ENCODE measurements at places on chromosomes 2 and 18.
A peak's percentile ranks its signal among the peaks of the same experiment; 100 is the strongest.

- no peak overlapping the region for H3K4me3 ChIP-seq
- H3K4me1 ChIP-seq, result peaks cover 2% of the 10 kb centered on the region
- H3K36me3 ChIP-seq, result no peaks in the 10 kb centered on the region
- H3K27me3 ChIP-seq, result peaks cover 3% of the 10 kb centered on the region
- DNase-seq, result no peak
Observed at GRCh38 chr2:118177318-118177717, 89.0 kb downstream of the INSIG2 start.

GRCh38 chr18:13809531-13810255 is 14.3 kb upstream of the MC5R start:
- H3K4me3 ChIP-seq, result no peak overlapping the region
- peaks cover 4% of the 10 kb centered on the region for H3K27me3 ChIP-seq
- H3K4me1 ChIP-seq, result no peaks in the 10 kb centered on the region
- DNase-seq, result no peak
- H3K27ac ChIP-seq, result no peak overlapping the region

GRCh38 chr18:79924814-79925731 is 26.4 kb downstream of the SLC66A2 start:
- DNase-seq, result no peak
- H3K27me3 ChIP-seq, result peaks cover 3% of the 10 kb centered on the region
- peaks cover 15% of the 10 kb centered on the region for H3K36me3 ChIP-seq
- peaks cover 15% of the 10 kb centered on the region for H3K4me1 ChIP-seq

GRCh38 chr2:98498703-98499440 is 54.2 kb downstream of the INPP4A start:
- H3K36me3 ChIP-seq, result peaks cover 21% of the 10 kb centered on the region
- H3K4me1 ChIP-seq, result peaks cover 10% of the 10 kb centered on the region
- no peak for DNase-seq
- H3K27ac ChIP-seq, result peak overlapping the region; percentile 75
- H3K4me3 ChIP-seq, result peak overlapping the region; percentile 3

- no peaks in the 10 kb centered on the region for H3K27me3 ChIP-seq
- DNase-seq, result no peak
- peaks cover 4% of the 10 kb centered on the region for H3K36me3 ChIP-seq
- peaks cover 1% of the 10 kb centered on the region for H3K4me1 ChIP-seq
Observed at GRCh38 chr2:47595687-47596086, 187.3 kb upstream of the MSH6 start.

- H3K36me3 ChIP-seq, result peaks cover 4% of the 10 kb centered on the region
- no peaks in the 10 kb centered on the region for H3K4me1 ChIP-seq
- no peak for DNase-seq
- no peak overlapping the region for H3K4me3 ChIP-seq
- H3K27ac ChIP-seq, result no peak overlapping the region
Observed at GRCh38 chr2:12331698-12332097, 385.0 kb upstream of the TRIB2 start.

DNA sequence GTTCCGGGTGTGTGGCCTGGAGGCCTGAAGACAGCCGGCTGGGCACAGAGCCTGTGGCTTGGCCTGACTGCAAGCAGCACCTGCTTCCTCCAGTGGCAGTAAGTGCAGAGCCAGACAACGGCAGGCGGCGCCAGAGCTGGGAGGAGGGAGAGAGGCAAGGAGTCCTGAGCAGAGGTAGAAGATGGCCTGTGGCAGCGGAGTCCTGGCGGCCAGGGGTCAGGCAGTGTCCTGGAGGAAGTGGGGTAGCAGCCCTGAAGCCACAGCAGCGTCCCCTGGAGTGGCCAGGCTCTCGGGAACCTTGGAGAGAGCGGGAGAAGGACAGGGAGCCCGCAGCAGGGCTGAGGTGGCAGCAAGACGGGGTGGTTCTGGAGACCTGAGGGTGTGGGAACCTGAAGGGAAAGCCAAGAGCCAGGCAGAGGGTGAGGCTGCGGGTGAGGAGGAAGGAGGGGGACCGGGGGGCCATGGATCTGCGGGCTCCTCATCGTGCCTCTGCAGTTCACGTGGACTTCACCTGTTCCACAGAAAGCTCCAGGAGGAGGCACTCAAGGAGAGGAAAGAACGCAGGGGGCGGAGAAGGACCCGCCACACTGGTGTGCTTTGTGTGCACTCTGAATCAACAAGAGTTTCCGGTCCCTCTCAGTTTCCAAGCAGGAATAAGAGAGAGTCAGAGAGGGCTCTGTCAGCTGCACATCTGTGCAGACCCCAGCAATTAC is 85.9 kb downstream of the USP40 start:
- peaks cover 6% of the 10 kb centered on the region for H3K27me3 ChIP-seq
- DNase-seq, result no peak
- H3K27ac ChIP-seq, result no peak overlapping the region
- H3K36me3 ChIP-seq, result peaks cover 10% of the 10 kb centered on the region

- no peak for DNase-seq
- H3K27me3 ChIP-seq, result peaks cover 4% of the 10 kb centered on the region
- H3K4me1 ChIP-seq, result peaks cover 22% of the 10 kb centered on the region
- no peak overlapping the region for H3K4me3 ChIP-seq
- H3K36me3 ChIP-seq, result no peaks in the 10 kb centered on the region
Observed at GRCh38 chr2:10546975-10547391, 98.9 kb upstream of the ODC1 start.

- H3K4me3 ChIP-seq, result no peak overlapping the region
- no peaks in the 10 kb centered on the region for H3K36me3 ChIP-seq
- no peak for DNase-seq
- H3K27me3 ChIP-seq, result no peaks in the 10 kb centered on the region
- H3K27ac ChIP-seq, result no peak overlapping the region
- no peaks in the 10 kb centered on the region for H3K4me1 ChIP-seq
Observed at GRCh38 chr2:66899648-66900047, 464.7 kb downstream of the MEIS1 start.

DNA sequence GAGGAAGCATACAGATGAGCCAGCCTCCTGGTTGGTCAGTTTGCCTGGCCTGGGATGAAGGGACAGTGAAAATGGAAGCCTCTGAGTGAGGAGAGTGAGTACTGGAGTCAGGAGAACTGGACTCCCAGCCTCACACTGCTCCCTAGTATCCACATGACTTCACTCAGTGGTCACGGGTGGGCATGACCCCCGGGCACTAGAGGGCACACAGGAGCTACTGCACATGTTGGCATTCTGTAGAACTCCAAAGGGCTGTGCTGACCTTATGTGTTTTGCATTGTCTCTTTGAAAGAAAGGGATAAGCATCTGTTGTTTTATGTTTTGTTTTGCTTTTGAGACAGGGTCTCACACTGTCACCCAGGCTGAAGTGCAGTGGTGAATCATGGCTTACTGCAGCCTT is 23.7 kb downstream of the NCAPH start:
- no peaks in the 10 kb centered on the region for H3K4me1 ChIP-seq
- H3K36me3 ChIP-seq, result no peaks in the 10 kb centered on the region
- H3K4me3 ChIP-seq, result no peak overlapping the region
- H3K27ac ChIP-seq, result no peak overlapping the region
- DNase-seq, result no peak

- no peak overlapping the region for H3K4me3 ChIP-seq
- no peak overlapping the region for H3K27ac ChIP-seq
- DNase-seq, result no peak
- no peaks in the 10 kb centered on the region for H3K36me3 ChIP-seq
Observed at GRCh38 chr2:165818920-165819319, 24.9 kb upstream of the GALNT3 start.

GRCh38 chr18:46939337-46939963 is 22.0 kb downstream of the KATNAL2 start:
- H3K27ac ChIP-seq, result no peak overlapping the region
- H3K4me3 ChIP-seq, result no peak overlapping the region
- no peaks in the 10 kb centered on the region for H3K4me1 ChIP-seq
- H3K27me3 ChIP-seq, result no peaks in the 10 kb centered on the region
- DNase-seq, result no peak

- H3K36me3 ChIP-seq, result no peaks in the 10 kb centered on the region
- peaks cover 4% of the 10 kb centered on the region for H3K4me1 ChIP-seq
- H3K27me3 ChIP-seq, result no peaks in the 10 kb centered on the region
- H3K4me3 ChIP-seq, result no peak overlapping the region
- DNase-seq, result no peak
Observed at GRCh38 chr2:229249536-229249935, 21.6 kb downstream of the PID1 start.

GRCh38 chr2:232949016-232949415 is 64.0 kb downstream of the NGEF start:
- no peaks in the 10 kb centered on the region for H3K36me3 ChIP-seq
- H3K4me3 ChIP-seq, result no peak overlapping the region
- no peak for DNase-seq
- H3K27ac ChIP-seq, result no peak overlapping the region

GRCh38 chr2:198044777-198045176 is 240.4 kb downstream of the PLCL1 start:
- DNase-seq, result no peak
- no peak overlapping the region for H3K4me3 ChIP-seq
- no peaks in the 10 kb centered on the region for H3K27me3 ChIP-seq
- H3K36me3 ChIP-seq, result no peaks in the 10 kb centered on the region
- no peak overlapping the region for H3K27ac ChIP-seq

DNA sequence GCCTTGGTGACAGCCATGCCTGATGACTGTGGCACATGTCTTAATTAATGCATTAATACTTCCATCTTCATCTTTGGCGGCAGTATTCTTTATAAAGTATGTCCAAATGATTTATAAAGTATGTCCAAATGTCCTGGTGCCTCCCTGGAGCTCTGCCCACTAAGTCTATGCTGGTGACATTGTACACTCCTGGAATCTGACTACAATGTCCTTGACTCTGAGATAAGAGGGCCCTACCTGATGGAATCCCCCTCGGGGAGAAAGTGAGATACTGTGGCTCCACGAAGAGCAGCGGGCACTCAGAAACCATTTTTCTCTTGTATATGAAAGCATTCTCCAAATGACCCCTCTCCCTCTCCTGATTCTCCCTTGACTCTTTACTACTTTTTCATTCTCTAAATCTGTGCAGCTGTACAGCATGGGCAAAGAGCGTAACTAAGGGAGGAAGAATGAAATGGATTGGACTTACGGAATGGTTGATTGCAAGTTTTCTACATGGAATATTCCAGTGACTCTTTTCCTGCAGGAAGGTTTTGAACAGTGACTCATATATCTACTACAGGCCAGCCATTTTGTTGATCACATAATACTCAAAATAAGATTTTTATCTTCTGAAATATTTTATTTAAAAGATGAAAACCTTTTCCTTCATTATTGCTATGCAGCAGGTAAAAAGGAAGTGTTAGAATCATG is 17.3 kb downstream of the RAB12 start:
- DNase-seq, result no peak
- no peak overlapping the region for H3K27ac ChIP-seq
- H3K36me3 ChIP-seq, result no peaks in the 10 kb centered on the region
- peaks cover 36% of the 10 kb centered on the region for H3K4me1 ChIP-seq

DNA sequence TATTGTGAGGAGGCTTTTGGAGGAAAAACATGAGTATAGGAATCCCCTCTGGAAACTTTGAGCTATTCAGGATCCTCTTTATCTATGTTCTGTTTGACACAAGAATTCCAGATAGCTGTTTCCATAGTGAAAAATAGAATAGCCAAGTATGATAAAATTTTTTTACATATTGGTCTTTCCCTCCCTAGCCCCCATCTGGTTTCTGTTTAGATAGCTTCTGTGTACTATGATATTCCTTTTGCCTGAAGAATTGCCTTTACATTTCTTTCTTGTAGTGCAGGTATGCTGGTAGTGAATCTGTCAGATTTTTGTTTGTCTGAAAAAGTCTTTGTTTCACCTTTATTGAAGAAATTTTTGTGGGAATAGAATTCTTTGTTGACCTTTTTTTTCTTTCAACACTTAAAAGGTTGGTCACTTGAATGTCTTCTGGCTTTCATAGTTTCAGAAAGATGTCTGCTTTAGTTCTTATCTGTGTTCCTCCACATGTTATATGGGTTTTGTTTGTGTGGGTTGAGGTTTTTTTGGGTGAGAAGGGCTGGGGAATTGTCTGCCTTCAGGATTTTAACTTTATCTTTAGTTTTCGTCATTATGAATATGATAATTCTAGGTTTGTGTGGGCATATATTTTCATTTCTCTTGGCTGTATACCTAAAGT is 29.9 kb upstream of the FBLN7 start:
- DNase-seq, result no peak
- peaks cover 19% of the 10 kb centered on the region for H3K36me3 ChIP-seq
- no peak overlapping the region for H3K27ac ChIP-seq

- no peak overlapping the region for H3K27ac ChIP-seq
- H3K36me3 ChIP-seq, result no peaks in the 10 kb centered on the region
- no peak overlapping the region for H3K4me3 ChIP-seq
- H3K27me3 ChIP-seq, result no peaks in the 10 kb centered on the region
Observed at GRCh38 chr2:134247679-134248078, 6.2 kb upstream of the MGAT5 start.

- DNase-seq, result peak; percentile 4
- no peak overlapping the region for H3K27ac ChIP-seq
- H3K36me3 ChIP-seq, result no peaks in the 10 kb centered on the region
- H3K4me1 ChIP-seq, result peaks cover 22% of the 10 kb centered on the region
- H3K27me3 ChIP-seq, result peaks cover 6% of the 10 kb centered on the region
Observed at GRCh38 chr18:48833701-48834412, 116.9 kb downstream of the SMAD7 start.

- H3K27ac ChIP-seq, result no peak overlapping the region
- no peaks in the 10 kb centered on the region for H3K4me1 ChIP-seq
- H3K27me3 ChIP-seq, result no peaks in the 10 kb centered on the region
- DNase-seq, result no peak
Observed at GRCh38 chr2:65846989-65847678, 414.7 kb upstream of the SPRED2 start.

GRCh38 chr18:10142496-10143160 is 228.8 kb downstream of the VAPA start:
- H3K27me3 ChIP-seq, result peaks cover 4% of the 10 kb centered on the region
- peaks cover 18% of the 10 kb centered on the region for H3K4me1 ChIP-seq
- no peak for DNase-seq
- H3K4me3 ChIP-seq, result no peak overlapping the region
- no peaks in the 10 kb centered on the region for H3K36me3 ChIP-seq
- no peak overlapping the region for H3K27ac ChIP-seq

DNA sequence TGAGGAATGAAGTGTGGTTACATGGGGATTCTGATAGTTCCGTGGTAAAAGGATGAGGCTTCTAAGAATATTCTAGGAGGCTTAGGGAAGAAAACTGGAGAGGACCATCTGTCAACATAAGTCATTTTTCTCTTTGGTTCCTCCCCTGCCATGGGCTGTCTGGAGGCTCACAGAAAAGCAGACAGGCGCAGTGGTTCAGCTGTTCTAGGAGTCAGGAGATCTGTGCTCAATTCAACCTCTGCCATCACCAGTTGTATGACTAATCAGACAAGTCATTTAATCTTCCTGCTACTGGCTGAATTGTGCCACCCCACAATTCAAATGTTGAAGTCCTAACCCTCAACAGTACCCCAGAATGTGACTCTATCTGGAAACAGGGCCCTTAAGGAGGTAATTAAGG is 36.4 kb downstream of the ADAM17 start:
- H3K27me3 ChIP-seq, result no peaks in the 10 kb centered on the region
- H3K27ac ChIP-seq, result no peak overlapping the region
- no peak overlapping the region for H3K4me3 ChIP-seq
- peaks cover 5% of the 10 kb centered on the region for H3K36me3 ChIP-seq
- no peaks in the 10 kb centered on the region for H3K4me1 ChIP-seq
- DNase-seq, result no peak

- peak; percentile 20 for DNase-seq
- H3K36me3 ChIP-seq, result no peaks in the 10 kb centered on the region
- H3K27me3 ChIP-seq, result no peaks in the 10 kb centered on the region
- no peak overlapping the region for H3K27ac ChIP-seq
Observed at GRCh38 chr18:44537526-44537925, 143.2 kb upstream of the SETBP1 start.

GRCh38 chr2:190121971-190122370 is 59.4 kb upstream of the MSTN start:
- H3K27ac ChIP-seq, result no peak overlapping the region
- H3K4me1 ChIP-seq, result no peaks in the 10 kb centered on the region
- H3K27me3 ChIP-seq, result no peaks in the 10 kb centered on the region
- no peaks in the 10 kb centered on the region for H3K36me3 ChIP-seq
- H3K4me3 ChIP-seq, result no peak overlapping the region
- DNase-seq, result no peak
